ENCODE measurements at places on chromosomes 1 and 21. TPM values are rescaled to one million over a fixed set of nuclear protein-coding genes. Genes with fewer than 3 reads are reported as not detected.
A peak's percentile ranks its signal among the peaks of the same experiment; 100 is the strongest.

DNA sequence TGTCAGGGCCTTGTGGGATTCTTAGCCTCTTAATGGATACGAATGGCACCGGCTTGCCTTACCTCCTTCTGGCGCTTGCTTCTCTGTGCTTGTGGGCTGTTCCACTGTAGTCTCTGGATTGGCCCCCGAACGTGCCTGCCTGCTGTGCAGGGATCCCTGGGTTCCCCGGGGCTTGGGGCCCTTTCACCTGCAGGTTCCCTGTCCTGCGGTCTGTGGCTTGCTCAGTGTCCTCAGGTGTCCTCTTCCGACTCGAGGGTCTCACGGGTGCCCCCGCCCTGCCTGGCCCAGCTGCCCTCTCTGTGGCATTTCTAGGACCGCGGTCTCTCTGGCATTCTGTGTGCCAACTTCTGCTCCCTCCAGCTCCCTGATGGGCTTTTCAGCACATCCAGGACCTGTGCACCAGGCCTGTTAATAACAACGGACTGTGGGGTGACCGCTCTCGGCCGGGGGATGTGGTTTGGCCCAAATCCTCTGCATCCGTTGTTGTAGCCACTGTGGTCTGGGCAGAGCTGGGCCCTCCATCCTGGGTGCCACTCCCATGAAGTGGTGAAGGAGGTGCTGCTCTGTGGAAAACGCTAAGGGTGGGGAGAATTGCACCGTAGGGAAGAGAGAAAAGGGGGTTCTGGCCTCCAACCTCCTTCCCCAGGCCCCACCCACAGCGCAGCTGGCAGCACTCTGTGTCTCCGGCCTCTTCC, 12.4 kb downstream of the COL18A1 start:
- peak; percentile 81 for DNase-seq

The PROK1 gene
- total RNA-seq: not detected

The GADD45A gene
- 121 TPM for total RNA-seq

The PLXNA2 gene
- total RNA-seq: 6.8 TPM

GRCh38 chr1:169853341-169853740, 40.4 kb downstream of the SCYL3 start:
- no peak for DNase-seq

DNA sequence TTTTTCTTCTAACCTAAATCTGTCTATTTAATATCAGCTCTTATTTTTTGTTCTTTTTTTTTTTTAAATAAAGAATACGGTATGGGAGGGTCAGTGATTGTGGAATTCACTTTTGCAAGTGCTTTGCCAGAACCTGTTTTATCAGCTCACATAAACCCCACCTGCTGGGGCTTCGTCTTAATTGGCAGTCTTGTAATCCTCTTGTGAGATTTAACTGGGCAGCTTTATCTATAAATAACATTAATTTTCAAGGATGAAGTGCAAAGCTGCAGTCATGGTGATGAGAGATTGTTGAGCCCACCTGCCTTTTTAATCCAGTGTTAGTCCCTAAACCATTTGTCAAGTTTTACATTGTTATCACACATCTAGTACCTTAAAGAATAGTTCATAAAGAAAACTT, 18.2 kb upstream of the PDC start:
- no peak for DNase-seq

GRCh38 chr1:18721041-18721440, 90.4 kb downstream of the PAX7 start:
- no peak for DNase-seq

DNA sequence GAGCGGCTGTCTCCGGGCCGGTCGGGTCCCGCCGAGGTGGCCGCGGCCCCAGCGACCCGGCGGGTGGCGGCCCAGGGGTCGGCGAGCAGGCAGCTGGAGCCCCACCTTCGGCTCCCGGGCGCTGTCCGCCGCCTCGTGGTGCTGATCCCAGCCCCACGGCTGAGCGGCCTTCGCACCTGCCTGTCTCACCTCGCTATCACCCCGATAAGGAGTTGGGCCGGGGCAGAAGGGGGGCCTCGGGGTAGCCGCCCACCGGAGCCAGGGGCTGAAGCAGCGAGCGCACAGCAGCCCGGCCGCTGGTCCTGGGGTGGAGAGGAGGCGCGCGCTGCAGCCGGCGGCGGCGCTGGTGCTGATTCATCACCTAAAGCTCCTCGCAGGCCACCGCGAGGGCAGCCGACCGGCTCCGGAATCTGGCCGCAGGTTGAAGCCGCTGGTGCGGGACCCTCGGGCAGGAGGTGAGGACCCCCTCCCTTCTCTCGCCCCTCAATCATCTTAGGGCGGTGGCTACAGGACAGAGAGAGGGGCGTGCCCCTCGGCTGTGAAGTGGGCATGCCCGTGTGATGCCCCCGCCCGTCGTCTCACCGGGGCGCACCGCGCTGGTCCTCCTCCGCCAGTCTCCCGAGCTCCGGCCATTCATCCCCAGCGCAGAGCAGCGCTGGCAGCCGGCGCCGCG, 575 bp downstream of the TRIM67 start:
- peak; percentile 25 for DNase-seq

The ZFP69B gene
- 4.2 TPM for total RNA-seq

The GREM2 gene
- 0.03 TPM for total RNA-seq

GRCh38 chr1:149942207-149942606, 5.5 kb upstream of the MTMR11 start:
- DNase-seq: no peak

DNA sequence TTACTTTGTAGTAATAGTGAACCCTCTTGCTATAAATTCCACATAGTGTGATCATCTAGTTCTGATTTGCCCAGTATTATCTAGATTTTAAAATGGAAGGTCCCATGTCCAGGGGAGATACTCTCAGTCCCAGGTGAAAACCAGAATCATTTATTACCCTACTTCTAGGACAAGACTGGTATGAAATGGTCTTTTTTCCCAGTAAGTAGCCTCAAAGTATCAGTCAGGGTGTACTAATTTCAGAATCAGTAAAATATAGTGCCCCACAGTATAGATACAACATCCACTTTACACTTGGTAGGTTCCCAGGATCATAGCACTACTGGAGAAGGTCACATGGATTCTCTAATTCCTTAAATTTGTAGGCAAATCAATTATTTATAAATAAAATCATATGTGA, 318.3 kb downstream of the GRIK1 start:
- no peak for DNase-seq

DNA sequence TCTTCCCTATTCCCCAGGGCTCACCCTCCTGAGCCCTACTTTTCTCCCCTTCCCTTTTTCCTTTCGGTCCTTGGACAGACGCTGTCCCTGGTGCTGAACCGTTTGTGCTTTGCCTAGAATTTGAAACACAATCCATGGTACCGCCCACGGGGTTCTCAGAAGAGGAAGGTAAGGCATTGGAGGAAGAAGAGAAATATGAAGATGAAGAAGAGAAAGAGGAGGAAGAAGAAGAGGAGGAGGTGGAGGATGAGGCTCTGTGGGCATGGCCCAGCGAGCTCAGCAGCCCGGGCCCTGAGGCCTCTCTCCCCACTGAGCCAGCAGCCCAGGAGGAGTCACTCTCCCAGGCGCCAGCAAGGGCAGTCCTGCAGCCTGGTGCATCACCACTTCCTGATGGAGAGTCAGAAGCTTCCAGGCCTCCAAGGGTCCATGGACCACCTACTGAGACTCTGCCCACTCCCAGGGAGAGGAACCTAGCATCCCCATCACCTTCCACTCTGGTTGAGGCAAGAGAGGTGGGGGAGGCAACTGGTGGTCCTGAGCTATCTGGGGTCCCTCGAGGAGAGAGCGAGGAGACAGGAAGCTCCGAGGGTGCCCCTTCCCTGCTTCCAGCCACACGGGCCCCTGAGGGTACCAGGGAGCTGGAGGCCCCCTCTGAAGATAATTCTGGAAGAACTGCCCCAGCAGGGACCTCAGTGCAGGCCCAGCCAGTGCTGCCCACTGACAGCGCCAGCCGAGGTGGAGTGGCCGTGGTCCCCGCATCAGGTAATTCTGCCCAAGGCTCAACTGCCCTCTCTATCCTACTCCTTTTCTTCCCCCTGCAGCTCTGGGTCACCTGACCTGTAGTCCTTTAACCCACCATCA, 10.4 kb downstream of the BCAN start:
- DNase-seq: no peak

- no peak for DNase-seq
These were observed 849 bp downstream of the NFIA start for GRCh38 chr1:61083013-61083806.

The FMO1 gene
- not detected for total RNA-seq

DNA sequence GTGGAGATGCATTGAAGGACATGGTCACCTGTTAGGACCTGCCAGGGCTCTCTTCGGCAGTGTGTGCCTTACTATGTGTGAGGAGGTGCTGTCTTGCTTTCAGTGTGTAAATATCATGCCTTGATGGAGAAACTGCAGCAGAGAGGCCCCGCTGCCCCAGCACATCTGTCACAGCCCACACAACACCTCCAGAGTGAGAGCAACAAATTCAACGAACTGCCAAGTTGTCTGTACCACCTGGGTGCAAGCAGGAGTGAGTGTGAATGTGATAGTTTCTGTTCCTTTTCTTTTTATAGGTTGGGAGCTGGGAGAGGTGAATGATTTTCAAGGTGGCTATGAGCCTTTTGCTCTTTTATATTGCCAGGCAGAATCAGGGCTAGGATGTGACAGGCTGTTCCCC, 114.6 kb upstream of the KIAA0040 start:
- no peak for DNase-seq

DNA sequence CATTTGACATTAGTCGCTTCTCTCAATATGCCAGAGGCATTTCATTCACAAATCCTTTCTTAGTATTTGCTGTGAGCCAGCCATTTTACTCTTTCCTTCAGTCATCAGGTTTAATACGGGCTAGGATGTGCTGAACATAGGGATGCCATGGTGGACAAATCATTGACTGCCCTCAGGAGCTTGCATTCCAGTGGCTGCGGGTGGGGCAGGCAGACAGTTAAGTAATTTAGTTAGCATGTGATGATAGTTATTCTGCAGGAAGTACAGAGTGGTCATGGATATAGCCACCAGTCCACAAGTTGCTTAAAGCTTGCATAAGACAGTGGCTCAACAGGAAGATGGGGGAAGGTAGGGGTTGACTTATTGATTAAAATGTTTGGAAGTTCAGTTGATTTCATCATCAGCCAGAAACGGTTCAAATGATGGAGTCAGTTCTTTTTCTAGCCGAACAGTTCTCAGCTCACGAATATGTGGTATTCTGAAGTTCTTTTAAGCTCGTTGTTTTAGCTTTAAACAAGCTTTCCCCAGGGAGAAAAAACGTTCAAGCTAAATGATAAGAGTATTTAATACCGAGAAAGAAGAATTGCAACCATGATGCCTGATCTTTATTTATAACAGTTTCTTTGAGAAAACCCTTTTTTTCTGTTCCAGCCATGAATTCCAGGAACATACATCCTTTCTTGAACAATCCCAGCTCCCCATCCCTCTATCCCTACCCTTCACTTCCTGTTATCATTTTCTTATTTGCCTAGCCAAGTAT, 1.4 kb downstream of the SLC22A15 start:
- DNase-seq: peak; percentile 52

The EPHA10 gene
- total RNA-seq: not detected

DNA sequence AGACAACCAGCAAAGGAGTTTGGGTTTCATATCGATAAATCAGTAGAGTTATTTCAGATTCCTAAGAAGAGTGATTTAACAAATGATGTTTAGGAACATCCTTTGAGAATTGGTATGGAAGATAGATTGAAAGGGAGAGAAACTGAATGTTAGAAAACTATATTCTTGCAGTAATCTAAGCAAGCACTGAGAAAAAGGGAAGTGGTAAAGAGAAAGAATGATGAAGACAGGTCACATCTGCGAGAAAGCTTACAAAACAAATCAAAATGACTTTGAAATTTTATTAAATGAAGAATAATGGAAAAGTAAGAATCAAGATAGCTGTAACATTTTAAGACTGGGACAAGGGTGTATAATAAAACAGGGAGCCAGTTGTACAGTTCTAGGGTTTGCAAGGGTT, 177.0 kb downstream of the HS2ST1 start:
- no peak for DNase-seq

DNA sequence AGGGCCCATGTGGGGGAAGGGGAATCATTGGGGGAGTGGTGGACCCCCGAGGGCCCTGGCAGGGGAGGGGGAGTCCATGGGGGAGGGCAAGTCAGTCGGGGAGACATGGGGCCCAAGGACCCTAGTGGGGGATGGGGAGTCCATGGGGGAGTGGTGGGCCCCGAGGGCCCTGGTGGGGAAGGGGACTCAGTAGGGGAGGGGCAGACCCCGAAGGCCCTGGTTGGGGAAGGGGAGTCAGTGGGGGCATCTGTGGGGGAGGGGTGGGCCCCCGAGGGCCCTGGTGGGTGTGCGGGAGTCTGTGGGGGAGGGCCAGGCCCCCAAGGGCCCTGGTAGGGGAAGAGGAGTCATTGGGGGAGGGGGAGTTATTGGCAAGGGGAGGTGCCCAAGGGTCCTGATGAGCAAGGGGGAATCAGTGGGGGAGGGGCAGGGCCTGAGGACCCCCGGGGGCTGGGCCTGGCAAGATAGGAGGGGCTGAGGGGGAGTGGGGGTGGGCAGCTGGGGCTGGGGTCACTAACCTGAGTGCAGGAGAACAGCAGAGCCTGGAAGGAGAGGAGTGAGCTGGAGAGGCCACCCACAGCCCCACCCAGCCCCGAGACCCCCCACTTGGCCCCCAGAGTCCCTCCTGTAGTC, 2.1 kb downstream of the MXRA8 start:
- DNase-seq: no peak

The PEAR1 gene
- total RNA-seq: 2.8 TPM

The SPATA17 gene
- 0.12 TPM for total RNA-seq

DNA sequence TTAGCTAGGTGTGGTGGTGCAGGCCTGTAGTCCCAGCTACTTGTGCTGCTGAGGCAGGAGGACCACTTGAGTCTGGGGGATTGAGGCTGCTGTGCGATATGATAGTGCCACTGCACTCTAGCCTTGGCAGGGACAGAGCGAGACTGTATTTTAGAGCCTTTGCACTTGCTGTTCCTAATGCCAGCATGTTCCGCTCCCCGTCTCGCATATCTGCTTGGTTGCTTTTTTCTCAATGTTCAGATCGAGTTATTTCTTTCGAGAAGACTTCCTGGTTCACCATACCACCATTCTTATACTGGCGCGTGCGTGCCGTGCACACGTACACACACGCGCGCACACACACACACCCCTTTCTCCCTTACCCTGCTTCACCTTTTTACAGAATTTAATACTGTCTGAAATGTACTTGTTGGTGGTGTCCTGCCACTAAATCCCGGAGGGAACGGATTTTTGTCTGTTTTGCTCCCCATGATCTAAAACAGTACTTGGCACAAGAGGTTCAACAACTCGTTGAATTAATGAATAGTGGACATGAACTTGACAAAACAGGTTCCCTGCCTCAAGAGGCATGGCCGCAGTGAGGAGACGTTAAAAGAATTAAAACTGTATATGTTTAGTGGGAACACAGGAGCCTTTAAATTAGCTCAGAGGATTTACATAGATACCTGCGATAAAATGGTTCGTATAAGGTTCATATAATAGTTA, 1.1 kb upstream of the RPRD2 start:
- DNase-seq: no peak

- no peak for DNase-seq
These were observed 225.4 kb downstream of the SMYD3 start for GRCh38 chr1:246281639-246282038.

- no peak for DNase-seq
These were observed 12.2 kb upstream of the IFI6 start for GRCh38 chr1:27684176-27684575.

- no peak for DNase-seq
These were observed 86.6 kb upstream of the BMP8A start for GRCh38 chr1:39404876-39405275.

Data from A172 (cell line).